ENCODE measurements at places on chromosomes 6 and 20. TPM values are rescaled to one million over a fixed set of nuclear protein-coding genes. Genes with fewer than 3 reads are reported as not detected.

The TBC1D32 gene
- total RNA-seq, result 9.9 TPM

DNA sequence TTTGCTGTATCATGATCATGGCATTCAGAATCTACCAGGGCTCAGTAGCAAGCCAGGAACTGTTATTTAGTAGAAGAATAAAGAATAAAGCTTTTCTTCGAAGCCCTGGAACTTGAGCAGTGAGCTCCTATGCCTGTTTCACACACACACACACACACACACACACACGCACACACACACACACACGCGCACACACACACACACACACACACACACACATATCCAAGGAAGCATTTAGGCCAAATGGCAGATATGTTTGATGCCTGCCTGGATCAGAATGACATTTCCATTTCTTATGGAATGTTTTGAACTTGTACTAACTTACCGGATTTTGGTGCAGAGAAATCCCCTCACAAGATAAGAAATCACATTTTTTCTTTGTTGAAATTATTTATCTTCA is 35.5 kb downstream of the RPP21 start:
- peaks cover 44% of the 10 kb centered on the region for H3K27me3 ChIP-seq
- H3K4me1 ChIP-seq, result no peaks in the 10 kb centered on the region
- no peak overlapping the region for H3K4me3 ChIP-seq

DNA sequence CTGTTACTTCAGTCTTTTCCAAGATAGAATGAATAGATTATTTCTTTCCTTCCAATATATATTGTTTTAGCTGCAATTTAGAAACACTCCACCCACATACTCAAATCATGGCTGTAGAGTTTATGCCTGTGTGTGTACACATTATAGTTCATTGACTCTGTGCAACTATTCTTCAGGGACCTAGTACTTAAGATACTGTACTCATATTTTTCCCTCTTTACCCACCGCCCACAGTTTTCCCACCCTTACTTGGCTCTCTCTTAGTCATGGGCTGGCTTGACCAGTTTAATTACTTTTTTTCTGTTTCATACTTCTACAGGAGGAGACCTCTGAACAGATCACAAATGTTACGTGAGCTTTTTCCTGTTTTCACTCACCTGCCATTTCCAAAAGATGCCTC is 30.4 kb downstream of the C6orf89 start:
- no peak overlapping the region for H3K27ac ChIP-seq
- DNase-seq, result no peak
- H3K36me3 ChIP-seq, result peaks cover 29% of the 10 kb centered on the region

DNA sequence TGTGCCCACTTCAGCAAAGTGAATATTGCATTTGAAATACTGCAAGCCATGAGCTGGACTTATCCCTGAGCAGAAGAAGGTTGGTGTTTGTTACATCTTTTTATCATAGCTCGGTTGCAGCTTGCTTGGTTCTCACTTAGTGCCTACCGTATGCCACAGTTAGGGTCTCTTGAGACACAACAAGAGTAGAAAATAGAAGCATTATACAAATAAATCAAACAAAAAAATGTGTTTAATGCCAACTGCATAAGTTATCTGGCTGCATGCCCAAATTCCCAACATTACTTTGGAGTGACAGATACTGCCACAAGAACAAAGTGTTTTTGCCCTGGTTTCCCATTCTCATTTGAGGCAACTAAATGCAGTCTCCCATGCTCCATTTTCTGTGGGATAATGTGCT is 53.9 kb upstream of the LAMP5 start:
- H3K27ac ChIP-seq, result no peak overlapping the region
- no peaks in the 10 kb centered on the region for H3K27me3 ChIP-seq
- no peak for DNase-seq
- no peaks in the 10 kb centered on the region for H3K36me3 ChIP-seq
- H3K4me3 ChIP-seq, result no peak overlapping the region

All from activated CD4-positive, alpha-beta T cell treated with anti-CD3 and anti-CD28 coated beads for 36 hours (primary cell).